ENCODE measurements at places on chromosomes 2 and 18.

- DNase-seq: peak; percentile 83
Measured at GRCh38 chr2:171478345-171478744, 43.9 kb upstream of the CYBRD1 start.

GRCh38 chr2:189569295-189569910 is 11.2 kb downstream of the SLC40A1 start:
- peak; percentile 45 for DNase-seq

GRCh38 chr2:32905270-32905669 is 41.5 kb upstream of the LTBP1 start:
- no peak for DNase-seq

DNA sequence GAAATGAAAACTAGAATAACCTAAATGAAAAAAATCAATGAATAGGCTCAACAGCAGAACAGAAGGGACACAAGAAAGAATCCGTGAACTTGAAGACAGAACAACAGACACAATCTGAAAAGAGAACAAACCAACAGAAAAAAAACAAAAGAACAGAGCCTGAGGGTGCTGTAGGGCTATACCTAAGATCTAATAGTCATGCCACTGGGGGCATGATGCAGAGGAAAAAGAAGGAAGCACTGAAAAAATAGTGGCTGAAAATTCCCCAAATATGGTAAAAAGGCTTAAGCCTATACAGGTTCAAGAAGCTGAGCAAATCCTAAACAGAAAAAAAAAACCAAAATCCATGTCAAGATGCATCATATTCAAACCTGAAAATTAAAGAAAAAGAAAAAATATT is 50.3 kb downstream of the KANSL3 start:
- no peak for DNase-seq

GRCh38 chr2:46369783-46370182 is 72.6 kb downstream of the EPAS1 start:
- no peak for DNase-seq

DNA sequence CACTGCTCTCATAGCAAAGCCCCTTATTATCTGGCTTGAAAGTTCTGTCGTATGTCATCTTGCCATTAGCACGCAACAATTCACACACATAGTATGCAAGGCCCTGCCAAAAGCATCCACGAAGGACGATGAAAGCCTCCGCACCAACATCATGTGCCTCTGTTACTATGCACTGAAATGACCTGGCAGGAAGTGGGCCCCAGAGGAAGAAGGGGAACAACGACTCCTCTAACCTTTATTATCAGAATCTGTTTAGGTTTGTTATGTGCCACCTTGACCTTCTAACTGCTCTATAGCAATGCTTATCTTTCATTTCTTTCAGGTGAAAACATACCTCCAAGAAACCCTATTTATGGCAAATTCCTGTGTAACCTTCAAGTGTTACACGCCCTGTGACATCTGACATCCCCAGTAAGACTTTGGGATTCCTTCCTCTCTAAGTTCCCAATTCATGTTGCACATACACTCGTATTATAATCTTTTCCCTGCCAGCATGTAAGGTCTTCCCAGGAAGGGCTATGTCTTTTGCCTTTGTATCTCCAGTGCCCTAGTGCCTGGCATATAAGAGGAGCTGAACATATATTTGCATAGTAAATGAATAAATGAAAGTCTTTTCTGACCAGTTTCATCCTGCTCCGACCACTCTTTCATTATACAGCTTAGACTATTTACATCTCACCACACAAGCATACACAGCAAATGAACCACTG is 7.0 kb upstream of the NDUFV2 start:
- DNase-seq: peak; percentile 37

DNA sequence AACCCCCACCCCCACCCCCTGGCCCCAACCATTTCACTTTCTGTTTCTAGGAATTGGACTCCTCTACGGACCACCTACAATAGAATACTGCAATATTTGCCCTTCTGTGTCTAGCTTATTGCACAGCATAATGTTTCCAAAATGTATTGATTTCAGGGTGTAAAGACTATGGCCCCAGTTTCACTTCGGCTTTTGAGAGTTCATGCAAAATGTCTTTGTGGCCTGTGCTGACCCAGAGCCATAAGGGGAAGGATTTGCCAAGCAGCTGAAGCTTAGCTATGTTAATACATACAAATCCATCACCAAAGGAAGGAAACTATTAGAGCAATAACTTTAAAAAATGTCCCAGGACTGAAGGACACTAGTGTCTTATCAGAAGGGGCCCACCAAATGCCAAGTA is 11.2 kb upstream of the ATP9B start:
- no peak for DNase-seq

- DNase-seq: peak; percentile 35
Measured at GRCh38 chr2:188345426-188345825, 53.8 kb downstream of the GULP1 start.

DNA sequence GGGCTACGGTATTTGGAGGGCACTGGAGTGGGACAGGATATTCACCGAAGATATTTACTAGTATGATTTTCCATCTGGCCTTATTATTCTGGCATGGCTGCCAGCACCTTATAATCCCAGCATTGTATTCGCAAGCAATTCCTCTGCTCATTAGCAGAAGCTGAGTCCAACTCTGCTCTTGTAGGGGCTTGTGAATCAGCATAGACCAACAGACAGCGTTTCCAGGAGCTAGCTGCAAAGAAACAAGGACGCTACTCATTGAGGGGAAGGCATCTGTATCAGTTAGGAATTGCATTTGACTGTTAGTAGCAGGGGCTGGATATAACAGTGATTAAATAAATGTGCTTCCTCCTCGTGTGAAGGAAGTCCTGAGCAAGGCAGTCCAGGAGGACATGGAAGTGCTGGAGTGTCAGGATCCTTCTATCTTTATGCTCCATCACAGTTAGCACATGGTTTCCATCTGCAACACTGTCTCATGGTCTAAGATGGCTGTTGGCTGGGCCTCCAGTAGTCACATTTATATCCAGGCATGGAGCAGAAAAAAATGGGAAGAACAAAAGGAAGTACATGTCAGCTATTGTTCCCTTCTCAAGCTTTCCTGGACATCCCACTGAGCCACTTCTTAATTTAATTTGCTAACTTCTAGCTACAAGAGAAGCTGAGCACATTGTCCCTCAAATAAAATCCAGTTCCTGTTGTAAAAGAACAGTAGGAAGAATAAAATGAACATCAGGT is 214.1 kb downstream of the C1D start:
- DNase-seq: no peak

GRCh38 chr18:58386780-58387179 is 242.1 kb downstream of the ALPK2 start:
- no peak for DNase-seq

GRCh38 chr18:10936176-10937053 is 213.0 kb downstream of the PIEZO2 start:
- DNase-seq: peak; percentile 24

- DNase-seq: peak; percentile 24
Measured at GRCh38 chr2:168097431-168097830, 150.0 kb downstream of the STK39 start.

DNA sequence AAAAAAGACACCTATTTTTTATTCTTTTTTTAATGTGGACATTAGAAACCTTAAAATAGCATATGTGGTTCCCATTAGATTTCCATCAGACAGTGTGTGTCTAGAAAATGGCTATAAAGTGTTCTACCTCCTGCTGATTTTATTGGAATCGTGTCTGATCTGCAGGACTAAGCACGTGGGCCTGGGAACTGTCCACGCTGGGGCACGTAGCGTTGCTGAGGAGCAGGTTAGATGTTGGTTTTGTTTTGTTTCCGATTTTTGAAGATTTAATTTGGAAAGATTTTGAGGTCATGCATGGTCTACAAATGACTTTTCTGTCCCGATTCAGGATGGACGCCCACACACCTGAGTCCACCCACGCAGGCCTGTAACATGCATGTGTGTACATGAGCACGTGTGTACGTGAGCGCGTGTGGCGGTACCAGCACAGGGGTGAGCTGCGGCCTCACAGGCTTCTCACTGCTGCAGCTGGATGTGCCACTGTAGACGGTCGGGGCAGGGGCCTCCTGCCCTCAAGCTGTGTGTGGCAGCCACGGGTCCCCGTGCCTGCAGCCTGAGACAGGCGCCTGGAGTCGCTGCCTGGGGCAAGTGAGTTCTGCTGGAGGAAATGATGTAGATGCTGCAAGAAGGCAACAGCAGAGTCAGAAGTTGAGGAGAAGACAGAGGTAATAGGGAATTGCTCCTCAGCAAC is 99.7 kb upstream of the CTDP1 start:
- DNase-seq: no peak

DNA sequence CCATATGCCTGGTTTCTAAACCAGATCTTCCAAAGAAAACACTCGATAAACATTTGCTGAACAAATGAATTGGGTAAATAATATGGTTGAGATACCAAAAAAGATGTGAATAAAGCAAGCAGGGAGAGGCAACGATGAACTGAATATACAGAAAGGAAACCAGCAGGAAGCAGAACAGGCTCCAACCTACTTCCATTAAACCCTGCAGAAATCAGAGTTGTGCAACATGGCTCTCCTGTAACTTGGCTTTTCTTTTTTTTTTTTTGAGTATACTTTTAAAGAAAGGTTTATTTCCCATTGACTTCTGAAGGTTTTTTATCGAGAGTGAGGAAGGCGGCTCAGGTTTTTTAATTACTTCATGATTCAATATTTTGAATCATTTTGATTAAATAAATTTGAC is 23.5 kb downstream of the ITSN2 start:
- DNase-seq: no peak

DNA sequence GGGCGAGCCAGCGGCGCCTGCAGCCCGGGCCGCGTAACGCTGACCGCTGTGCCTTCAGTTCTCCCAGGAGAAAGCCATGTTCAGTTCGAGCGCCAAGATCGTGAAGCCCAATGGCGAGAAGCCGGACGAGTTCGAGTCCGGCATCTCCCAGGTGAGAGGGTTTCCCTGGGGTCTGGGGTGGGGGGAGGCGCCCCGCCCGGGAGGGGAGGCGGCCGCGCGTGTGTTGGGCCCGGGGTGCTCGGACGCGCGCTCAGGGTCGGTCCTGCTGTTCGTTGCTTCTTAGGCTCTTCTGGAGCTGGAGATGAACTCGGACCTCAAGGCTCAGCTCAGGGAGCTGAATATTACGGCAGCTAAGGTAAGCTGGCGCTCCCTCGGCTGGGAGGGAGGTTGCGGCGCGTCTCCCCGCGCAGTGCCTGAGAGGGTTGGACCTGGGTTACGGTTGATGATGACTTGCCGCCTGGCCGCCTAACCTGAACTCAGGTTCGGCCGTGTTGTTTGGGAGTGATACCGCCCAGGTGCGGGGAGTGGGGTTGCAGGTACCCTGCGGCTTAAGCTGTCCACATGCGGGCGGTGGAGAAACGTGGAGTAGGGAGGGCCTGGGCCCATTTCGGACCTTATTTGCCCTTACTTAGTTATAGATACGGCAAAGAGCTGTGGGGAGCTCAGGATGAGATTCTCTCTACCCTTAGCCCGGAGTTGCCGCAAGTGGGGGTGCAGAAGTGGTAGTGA is 638 bp downstream of the RPS7 start:
- DNase-seq: no peak

- no peak for DNase-seq
Measured at GRCh38 chr2:217189747-217190146, 329.9 kb upstream of the TNP1 start.

DNA sequence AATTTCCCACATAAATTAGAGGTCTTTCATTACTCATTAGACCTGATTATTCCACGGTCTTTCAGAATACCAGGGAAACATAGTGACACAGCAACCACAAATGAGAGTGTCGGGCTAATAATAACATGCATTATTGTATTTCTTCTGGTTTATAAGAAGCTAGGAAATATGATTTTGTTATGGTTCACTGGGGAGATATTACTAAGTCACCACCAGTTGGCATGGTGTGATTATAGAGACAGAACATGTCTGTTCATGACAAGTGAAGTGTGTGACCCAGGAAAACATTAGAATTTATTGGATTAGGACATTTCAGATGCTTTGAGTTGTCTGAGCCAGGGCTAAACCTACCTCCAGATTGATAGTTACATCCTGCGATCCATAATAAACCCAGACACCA is 494.4 kb downstream of the FBXO15 start:
- no peak for DNase-seq

- DNase-seq: no peak
Measured at GRCh38 chr2:104584393-104584792, 269.5 kb upstream of the POU3F3 start.

Data from amniotic epithelial cell (primary cell).